ENCODE measurements at places on chromosomes 4 and X. TPM values are rescaled to one million over a fixed set of nuclear protein-coding genes. Genes with fewer than 3 reads are reported as not detected.
A peak's percentile ranks its signal among the peaks of the same experiment; 100 is the strongest.

GRCh38 chr4:139392797-139393196 is 61.1 kb upstream of the RAB33B start:
- no peaks in the 10 kb centered on the region for H3K36me3 ChIP-seq
- DNase-seq: no peak
- H3K4me1 ChIP-seq: no peaks in the 10 kb centered on the region

Gene HSFX3
- total RNA-seq: 0.50 TPM

- H3K27ac ChIP-seq: no peak overlapping the region
- no peak for DNase-seq
- H3K36me3 ChIP-seq: no peaks in the 10 kb centered on the region
- H3K27me3 ChIP-seq: no peaks in the 10 kb centered on the region
- no peaks in the 10 kb centered on the region for H3K4me1 ChIP-seq
- H3K4me3 ChIP-seq: no peak overlapping the region
Observed at GRCh38 chrX:136166221-136166855, 19.0 kb downstream of the FHL1 start.

- H3K36me3 ChIP-seq: no peaks in the 10 kb centered on the region
- no peak overlapping the region for H3K4me3 ChIP-seq
- H3K27ac ChIP-seq: no peak overlapping the region
Observed at GRCh38 chr4:81652069-81652478, 180.4 kb upstream of the RASGEF1B start.

DNA sequence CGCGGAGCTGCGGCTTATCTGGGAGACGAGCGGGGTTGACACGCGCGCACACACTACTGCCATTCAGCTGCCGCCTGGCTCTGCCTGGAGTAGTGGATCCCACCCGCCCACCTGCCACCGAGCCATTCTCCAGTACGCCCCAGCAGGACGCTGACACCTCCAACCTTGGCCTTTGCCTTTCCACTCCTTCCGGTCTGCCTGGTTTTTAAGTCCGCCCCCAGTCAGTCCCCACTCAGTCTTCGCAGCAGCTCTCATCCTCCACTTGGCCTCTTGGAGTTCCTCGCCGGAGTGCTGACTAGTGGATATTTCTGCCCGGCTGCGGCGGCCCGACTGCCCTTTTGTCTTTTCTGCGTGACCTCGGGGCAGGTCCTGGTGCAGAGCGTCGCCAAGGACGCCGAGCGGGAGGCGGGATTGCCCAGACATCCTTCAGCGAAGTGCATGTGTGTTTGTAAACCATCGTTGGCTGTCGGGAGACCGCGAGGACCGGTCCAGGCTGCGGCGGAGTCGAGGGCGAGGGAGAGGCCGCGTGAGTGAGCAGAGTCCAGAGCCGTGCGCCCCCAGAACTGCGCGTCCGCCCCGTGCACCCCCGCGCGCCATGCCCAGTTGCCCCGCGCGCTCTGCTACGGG is 1.1 kb downstream of the SLIT2 start:
- H3K27ac ChIP-seq: peak overlapping the region; percentile 61
- peak overlapping the region; percentile 56 for H3K4me3 ChIP-seq
- no peak for DNase-seq
- no peaks in the 10 kb centered on the region for H3K4me1 ChIP-seq

All from prostate gland (tissue), 2 donors.